CD4-positive, alpha-beta T cell treated with Interleukin-21 for 1 hour (primary cell): ENCODE measurements at places on chromosomes 2 and 18.
A peak's percentile ranks its signal among the peaks of the same experiment; 100 is the strongest.

DNA sequence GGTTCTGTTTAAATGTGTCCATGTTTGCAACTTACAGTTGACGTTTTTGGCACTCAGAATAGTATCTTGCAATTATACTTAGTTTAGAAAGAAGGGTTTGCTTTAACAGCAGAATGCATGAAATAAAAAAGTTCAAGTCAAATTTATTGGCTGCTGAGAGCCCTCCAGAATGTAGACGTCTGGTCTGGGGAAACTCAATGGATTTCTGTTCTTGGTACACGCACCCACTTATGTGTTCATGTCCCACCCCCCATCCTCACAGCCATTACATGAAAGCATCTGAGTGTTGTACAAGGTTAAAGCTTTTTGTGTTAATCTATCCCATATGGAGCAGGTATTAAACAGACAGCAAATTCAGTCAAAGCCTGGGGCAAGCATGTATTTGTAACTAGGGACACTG is 219.5 kb downstream of the SOX11 start:
- no peak for DNase-seq

GRCh38 chr18:79943608-79944125 is 7.8 kb downstream of the SLC66A2 start:
- DNase-seq: no peak

DNA sequence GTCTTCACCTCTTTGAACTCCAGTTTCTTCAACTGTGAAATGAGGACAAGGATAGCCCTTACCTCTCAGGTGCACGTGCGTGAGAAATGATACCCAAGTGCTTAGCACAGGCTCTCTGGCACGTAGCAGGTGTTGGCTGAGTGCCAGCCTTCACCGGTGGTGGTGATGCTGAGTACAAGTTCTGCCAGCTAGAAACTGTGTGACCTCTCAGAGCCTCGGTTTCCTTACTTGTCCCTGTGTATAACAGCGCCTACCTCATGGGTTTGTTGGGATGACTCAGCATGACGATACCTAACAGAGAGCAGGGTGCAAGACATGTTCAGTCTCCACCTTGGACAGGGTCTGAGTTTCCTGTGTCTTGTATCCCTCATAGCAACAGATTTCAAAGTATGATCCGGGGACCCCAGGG is 205.1 kb downstream of the TNS1 start:
- no peak for DNase-seq

DNA sequence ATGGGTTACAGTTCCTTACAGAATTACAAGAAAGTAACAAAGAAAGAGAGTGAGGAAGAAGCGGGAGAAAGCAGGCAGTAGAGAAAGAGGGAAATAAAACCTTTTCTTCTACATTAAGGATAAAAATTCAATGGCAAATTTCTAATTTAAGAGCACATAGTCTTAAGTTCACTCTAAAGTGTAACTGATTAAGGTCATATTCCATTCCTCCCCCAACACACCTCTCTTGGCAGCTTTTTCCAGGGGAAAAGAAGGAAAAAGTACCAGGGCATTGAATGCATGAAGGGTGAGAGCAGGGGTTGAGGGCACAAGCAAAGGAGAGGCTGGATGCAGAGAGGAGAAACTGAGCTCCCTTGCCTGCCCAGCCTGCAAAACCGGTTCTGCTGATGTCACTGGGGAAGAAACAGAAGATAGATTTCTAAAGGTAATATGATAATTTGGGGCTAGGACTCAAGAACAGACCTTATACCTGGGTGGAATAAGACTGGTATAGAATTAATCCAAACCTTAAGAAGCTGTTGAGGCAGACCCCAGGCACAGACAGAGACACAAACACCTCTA is 4.6 kb downstream of the ACMSD start:
- DNase-seq: no peak

GRCh38 chr2:64768491-64769005 is 114.8 kb upstream of the SERTAD2 start:
- DNase-seq: no peak

GRCh38 chr18:25075783-25076182 is 276.2 kb downstream of the ZNF521 start:
- no peak for DNase-seq

GRCh38 chr18:12376034-12376753 is 833 bp downstream of the AFG3L2 start:
- no peak for DNase-seq

GRCh38 chr18:9506046-9506792 is 30.9 kb downstream of the RALBP1 start:
- DNase-seq: no peak

DNA sequence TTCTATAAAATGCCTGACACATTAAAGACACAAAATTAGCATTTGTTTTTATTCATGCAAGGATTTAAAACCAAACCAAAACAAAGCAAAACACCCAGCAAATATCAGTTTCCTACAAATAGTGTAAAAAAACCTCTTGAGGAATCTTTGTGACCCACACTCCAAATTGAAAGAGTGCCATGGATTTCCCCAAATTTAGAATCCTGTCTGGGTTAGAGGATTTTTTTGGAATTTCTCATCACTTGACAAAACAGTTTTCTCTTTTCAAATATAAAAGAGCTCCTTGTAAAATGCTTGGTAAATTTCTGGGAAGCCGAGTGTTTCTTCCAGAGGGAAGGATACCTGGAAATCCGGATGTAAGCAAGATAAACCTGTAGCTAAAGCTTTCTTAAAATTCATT is 1.7 kb upstream of the FN1 start:
- DNase-seq: no peak

- DNase-seq: no peak
These were observed 9.2 kb downstream of the AAK1 start for GRCh38 chr2:69634196-69634821.

DNA sequence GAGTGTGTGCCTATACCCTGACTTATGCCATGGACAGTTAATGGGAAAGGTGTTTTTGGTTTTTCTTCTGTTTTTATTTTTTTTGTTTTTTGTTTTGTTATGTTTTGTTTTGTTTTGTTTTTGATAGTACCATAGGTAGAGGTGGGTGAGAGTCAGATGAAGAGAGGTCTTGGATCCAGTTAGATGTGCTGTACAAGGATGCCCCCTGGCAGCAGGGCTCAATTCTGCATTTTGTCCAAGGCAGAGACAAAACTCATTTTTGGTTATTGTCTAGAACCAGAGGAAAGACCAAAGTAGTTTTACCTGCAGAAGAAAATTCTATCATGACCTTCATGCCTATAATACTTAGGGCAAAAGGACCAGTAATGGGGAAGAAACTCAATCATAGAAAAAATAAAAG is 48.5 kb downstream of the SLC5A7 start:
- DNase-seq: no peak

GRCh38 chr2:143764261-143764660 is 635.0 kb downstream of the ARHGAP15 start:
- no peak for DNase-seq

GRCh38 chr2:28199995-28200679 is 192.5 kb upstream of the FOSL2 start:
- no peak for DNase-seq

DNA sequence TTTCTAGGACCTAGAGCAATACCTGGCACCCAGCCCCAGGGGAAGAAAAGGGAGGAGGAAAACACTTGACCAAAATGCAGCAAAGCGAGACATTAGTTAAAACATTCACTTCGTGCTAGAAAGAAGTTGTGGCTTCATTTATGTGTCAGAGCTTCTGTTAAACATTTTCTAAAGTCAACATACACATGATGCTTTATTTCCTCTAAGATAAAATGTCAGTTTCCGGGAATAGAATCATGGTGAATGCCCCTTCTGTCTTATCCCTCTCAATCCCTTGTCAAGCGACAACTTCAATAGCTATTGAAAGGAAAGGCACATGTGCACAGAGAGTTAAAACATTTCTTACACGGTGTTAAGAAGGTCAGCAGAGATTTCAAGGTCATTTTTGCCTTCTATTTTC is 404.6 kb upstream of the CWC22 start:
- DNase-seq: no peak

DNA sequence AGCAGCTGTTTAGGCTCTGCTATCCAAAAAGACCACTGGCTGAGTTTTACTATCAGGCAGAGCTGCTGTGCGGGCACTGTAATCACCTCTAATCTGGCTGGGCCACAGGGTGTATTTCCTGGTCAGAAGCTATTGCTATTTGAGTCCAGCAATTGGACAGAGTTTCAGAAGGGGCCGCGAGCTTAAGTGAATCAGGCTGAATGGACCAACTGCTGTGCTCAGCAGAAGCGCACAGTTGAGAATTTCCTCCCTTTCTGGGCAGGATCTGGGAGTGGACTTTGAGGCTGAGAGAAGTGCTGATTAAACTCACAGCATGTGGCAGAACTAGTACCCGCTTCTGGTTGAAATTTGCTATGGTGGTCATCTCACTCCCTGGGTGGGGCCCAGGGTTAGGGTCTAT is 251.8 kb downstream of the INSIG2 start:
- no peak for DNase-seq

DNA sequence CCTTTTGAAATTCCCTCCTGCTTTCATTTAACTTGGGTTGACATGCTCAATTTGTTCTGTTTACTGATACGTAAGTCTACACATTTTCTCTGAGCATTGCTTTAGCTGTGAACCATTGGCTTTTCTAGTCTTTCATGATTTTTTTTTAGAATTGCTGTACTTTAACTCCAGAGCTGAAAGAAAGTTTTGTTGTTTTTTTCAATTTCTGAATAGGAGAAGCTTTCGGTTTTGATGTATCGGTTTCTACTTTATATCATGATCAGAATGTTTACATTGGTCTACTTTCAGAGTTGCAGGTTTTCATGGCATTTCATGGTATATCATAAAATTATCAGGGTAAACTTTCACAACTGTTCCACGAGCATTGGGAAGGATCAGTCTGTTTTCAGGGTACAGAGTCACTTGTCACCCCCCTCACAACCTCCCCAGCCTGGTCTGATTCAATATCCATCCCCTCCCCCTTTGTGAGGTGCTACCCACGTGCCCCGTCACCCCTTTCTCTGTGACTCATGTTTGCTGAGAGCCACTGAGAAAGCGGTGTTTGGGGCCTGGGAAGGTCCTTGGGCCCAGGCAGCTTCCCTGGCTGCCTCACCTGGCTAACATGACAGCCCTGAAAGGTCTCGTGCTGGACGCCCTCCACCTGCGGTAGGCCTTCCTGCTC is 7.0 kb downstream of the ASTL start:
- DNase-seq: peak; percentile 35

DNA sequence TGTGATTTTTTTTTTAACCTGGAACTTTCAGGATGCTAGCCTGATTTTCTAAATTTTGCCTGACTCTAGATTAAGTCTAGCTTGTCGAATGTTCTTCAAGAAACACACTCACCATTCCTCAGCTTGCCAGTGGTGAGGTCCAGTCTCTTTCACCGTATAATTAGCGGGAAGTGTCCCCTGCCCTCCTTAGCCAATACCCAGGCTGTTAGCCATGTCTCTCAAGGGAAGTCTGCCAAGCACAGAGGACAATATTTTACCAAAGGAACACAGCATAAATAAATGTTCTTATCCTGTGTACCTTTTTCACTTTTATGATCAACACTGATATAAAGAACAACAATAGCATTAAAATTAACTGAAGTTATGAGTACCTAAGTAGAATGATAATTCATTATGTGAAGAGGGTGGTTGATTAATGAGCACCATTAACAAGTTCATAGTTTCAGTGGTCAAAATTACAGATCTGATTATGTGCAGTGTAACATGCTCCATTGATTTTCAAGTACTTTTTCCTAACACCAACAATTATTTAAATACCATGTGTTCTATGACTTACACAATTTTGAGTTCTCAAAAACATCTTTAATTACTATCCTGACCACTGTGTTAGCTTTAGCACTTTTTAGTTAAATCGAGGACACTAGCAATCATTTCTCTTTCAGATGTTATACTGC is 445.8 kb upstream of the RAB12 start:
- DNase-seq: no peak

GRCh38 chr2:233093721-233094120 is 33.6 kb downstream of the INPP5D start:
- no peak for DNase-seq

- DNase-seq: no peak
These were observed 297.9 kb downstream of the NDUFA10 start for GRCh38 chr2:239727182-239727775.

GRCh38 chr2:59585655-59586054 is 967.8 kb downstream of the BCL11A start:
- no peak for DNase-seq

- DNase-seq: no peak
These were observed 84.8 kb upstream of the RAB6C start for GRCh38 chr2:129894616-129895015.

- no peak for DNase-seq
These were observed 100.7 kb downstream of the LYPD6 start for GRCh38 chr2:149430743-149431736.

DNA sequence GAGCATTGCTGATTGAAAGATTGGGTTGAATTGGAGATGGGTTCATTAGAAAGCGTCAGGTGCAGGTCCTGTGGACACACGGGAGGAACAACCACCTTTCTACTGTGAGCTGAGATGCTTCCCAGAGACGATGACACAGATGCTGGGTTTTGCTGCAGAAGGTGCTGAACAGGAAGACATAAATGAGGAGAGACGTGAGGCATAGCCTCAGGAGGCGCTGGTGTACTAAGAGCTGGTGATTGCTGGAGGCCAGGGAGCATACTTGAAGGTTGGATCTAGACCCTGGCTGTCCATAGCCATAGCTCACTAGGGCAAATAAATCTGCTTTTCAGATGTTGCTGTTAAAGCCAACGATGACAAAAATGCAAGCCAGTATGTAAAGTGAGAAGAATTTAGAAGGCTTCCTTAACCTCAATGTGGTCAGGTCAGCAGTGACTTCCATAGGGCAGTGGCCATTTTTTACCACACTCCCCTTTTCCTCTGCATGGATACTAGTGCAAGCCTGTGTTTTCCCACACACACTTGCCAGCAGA is 153.7 kb downstream of the SOX11 start:
- no peak for DNase-seq

- no peak for DNase-seq
These were observed 698.5 kb downstream of the NR4A2 start for GRCh38 chr2:155633887-155634570.

DNA sequence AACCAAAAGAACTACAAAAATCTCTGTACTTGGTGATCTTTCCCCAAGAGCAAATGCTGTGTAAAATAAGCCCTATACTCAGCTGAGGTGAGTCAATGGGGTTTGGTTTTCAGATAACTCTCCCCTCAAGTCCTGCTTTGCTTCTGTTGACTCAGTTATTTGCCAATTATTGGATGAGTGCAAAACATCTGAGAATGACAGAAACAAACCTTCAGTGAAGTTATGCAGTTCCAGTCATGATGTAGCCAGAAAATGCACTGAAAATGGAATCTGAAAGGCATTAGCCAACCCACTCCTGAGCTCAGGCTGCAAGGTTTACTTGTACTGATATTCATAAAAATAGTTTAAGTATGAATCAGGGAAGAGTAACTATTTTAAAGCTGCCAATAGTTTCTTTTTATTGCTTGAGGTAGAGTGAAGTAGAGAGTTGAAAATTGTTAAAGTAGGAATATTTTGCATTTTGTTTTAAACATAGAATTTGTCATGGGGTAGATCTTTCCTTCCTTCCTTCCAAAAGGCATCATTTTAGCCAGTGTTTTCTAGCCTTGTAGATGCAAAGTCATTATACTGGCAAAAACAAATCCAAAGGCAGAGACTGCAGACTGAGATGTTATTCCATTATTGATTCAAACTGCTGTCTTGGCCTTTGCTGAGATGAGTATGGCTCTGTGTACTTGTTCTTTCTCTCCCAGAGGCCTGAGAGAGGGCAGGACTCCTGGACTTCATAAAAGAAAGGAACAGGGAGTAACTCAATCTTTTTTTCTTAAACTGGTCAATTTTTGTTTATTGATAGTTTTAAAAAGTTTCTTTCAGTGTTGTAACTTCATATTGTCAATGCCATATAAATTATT is 215.3 kb downstream of the RND3 start:
- DNase-seq: no peak

GRCh38 chr2:8885449-8886201 is 48.2 kb upstream of the KIDINS220 start:
- no peak for DNase-seq

- DNase-seq: no peak
These were observed 1.7 kb downstream of the ECEL1 start for GRCh38 chr2:232485757-232486557.
